NCI-H1930 (cell line): ENCODE measurements at places on chromosomes 7 and 10.

GRCh38 chr10:35963685-35964084, 321.6 kb upstream of the FZD8 start:
- DNase-seq, result no peak

DNA sequence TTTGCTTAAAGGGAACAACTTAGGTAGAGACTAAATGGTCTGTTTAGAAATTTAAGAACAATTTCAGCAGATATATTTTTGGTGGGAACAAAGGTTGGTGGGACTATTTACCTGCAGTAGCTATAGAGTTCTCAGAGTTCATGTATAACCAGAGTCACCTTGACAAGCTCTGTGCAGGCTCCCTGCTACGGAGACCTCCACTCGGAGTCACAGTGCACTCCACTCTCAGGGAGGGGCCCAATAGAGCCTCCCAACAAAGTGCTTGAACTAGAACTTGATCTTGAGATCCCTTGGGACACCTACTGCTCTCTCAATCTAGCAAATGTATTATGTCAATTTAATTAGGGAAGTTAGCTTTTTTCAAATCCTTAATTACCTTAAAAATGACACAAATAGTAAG, 2.3 kb downstream of the MYPN start:
- no peak for DNase-seq

DNA sequence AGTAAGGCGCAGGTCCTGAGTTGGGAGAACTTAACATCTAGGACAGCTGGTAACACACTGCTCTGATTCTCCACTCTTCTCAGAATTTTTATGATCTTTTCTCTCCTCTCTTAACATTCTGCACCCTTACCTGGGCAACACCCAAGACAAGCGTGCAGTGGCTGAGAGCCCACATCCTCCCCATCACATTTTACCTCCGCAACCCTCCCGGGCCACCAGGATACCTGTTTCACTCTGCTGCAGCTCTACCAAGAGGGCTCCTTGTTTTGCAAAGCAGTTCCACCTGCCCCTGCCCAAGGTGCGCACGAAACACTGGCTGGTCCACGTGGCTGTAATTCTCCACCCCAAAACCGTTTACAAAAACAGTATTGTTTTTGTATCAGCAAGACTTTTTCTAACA, 81.5 kb downstream of the ITIH5 start:
- no peak for DNase-seq

DNA sequence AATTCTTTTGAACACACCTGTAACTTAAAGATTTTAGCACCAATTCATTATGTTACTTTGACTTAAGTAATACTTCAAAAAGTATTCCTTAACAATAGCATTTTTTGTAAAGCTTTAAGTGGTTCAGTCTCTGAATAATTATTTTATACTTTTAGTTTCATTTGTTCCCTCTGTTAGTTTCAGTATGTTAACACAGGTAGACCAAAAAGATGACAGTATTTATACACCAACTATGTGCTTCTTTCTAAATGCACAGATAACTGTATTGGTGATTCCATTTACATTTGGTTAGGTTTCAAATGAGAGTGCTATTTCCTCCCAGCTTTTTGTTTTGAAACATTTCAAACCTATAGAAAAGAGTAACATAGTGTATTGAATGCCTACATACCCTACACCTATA, 14.0 kb downstream of the RALA start:
- no peak for DNase-seq

GRCh38 chr10:17214971-17215781, 12.9 kb upstream of the VIM start:
- no peak for DNase-seq

- no peak for DNase-seq
Observed at GRCh38 chr7:74523015-74523414, 69.3 kb downstream of the GTF2IRD1 start.

- DNase-seq, result no peak
Observed at GRCh38 chr7:105678811-105679495, 97.7 kb upstream of the EFCAB10 start.

- DNase-seq, result no peak
Observed at GRCh38 chr7:108452707-108453106, 3.5 kb downstream of the NRCAM start.

GRCh38 chr10:114957122-114957521, 19.1 kb downstream of the TRUB1 start:
- no peak for DNase-seq

DNA sequence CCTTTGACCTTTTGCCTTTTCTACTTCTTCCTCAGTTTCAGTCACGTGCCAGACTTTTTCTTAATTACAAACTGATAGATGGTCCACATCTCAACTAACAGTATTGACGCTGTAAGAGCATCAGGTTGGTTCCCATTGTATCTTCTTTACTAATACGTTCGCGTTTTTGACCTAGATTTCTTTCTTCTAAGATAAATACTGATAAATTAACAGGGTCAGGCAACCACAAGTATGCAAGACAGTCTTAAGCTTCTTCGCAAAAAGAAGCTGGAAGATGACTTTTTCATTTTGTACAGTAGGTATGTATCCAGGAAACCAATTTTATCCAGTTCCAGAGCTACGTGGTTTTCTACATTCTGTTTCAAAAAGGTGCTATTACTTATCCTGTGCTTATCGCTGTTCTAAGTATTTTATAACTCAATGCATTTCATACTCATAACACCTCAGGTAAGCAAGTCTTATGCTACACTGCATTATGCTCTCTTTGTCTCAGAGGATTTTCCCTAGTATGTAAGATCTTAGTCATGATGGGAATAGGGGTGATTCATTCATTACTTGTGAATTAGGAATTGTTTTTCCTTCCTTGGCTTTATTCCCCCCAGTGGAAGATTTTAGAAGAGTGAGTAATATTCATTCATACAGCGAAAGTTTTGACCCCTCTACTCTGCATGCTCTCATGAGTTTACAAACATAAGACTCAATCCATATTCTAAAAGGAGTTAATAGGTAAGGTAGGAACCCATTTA, 955 bp downstream of the DUS4L start:
- no peak for DNase-seq

- DNase-seq, result no peak
Observed at GRCh38 chr7:28135760-28136159, 44.8 kb downstream of the JAZF1 start.

- DNase-seq, result no peak
Observed at GRCh38 chr10:7302392-7302906, 108.4 kb downstream of the SFMBT2 start.

- no peak for DNase-seq
Observed at GRCh38 chr7:20376796-20377195, 46.1 kb downstream of the ITGB8 start.

- DNase-seq, result peak; percentile 43
Observed at GRCh38 chr7:105016709-105017656, 3.0 kb downstream of the KMT2E start.

DNA sequence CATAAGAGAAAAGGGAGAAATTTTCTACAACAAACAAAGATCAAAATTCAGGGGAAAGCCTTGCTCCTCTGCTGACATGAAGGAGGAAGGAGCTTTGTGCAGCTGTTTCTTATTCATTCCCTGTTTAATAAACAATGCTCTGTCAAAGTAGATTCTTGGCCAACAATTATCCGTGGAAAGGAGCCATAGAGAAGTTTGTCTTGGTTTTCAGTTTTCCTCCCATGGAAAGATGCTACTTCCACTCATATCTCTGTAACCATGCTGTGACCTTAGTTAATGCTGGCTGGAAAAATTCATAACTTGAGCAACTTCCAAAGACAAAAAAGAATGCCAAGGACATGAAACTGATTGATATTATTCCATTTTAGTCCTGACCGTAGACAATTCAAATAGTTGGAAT, 8.1 kb downstream of the DDC start:
- DNase-seq, result no peak

GRCh38 chr7:129499999-129500398, 2.3 kb upstream of the SMKR1 start:
- no peak for DNase-seq

GRCh38 chr7:121516821-121517220, 120.7 kb upstream of the FAM3C start:
- no peak for DNase-seq

DNA sequence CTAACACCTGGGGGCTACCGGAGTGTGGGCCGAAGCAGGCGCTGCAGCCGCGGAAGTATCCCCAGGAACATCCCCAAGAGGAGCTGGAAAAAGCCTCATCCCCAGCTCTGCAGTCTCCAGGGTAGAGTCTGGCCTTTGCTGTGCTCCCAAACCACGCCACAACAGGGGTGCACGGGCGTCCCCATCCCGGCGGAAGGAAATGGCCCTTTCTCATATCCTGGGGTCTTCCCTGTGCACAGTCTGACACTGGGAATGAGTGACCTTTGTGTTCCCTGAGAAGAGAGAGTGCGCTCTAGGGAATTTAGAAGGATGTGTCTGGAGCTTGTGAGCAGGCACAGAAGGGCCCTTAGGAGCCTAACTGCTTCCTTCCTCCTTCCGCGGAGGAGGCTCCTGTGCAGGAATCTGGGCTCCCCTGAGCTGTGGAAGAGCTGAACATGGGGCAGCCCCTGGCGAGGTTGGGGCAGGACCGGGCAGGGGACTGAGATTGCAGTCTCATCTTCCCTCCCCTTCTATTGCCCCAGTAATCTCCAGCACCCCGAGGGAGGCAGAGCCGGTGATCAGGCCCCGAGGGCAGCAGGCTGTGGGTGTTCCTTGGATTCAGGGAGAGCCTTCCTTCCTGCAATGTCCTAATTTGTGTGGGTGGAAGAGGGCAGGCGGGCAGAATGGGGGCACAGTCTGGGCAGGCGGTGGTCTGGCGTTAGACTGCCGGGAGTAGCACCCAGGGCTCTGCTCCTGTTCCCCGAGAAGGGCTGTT, 1.3 kb downstream of the REPIN1 start:
- no peak for DNase-seq
